ENCODE measurements at places on chromosomes 11 and 22.

DNA sequence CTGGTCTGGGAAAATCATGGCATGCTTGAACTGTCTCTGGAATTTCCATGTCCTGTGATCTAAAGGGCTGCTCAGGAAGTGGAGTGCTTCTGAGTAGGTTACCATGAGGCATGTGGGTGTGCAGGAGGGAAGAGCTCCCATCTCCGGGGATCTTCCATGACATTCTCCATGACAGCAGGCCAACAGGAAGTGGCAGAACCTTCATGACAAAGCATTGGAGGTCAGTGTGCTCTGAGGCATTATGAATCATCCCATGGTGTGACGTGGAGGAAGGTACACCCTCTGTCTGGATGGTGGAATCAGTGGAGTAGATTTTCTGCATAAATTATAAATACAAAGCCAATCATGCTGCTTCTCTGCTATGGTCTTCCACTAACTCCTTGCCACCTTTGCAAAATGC is 139.6 kb upstream of the E2F8 start:
- no peaks in the 10 kb centered on the region for H3K36me3 ChIP-seq
- H3K27me3 ChIP-seq, result peaks cover 5% of the 10 kb centered on the region
- H3K4me3 ChIP-seq, result no peak overlapping the region
- DNase-seq, result no peak
- no peaks in the 10 kb centered on the region for H3K4me1 ChIP-seq

DNA sequence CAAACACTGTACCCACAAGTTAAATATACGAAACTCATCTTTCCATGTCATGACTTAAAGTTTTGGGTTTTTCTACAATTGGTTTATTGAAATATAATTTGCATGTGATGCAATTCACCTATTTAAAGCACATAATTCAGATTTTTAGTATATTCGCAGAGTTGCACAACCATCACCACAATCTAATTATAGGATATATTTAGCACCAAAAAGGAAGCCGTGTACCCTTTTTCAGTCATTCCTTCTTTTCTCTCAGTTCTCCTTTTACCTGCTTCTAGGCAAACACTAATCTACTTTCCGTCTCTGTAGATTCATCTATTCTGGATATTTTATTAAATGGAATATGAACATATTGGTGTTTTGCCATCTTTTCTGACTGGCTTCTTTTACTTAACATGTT is 1458.1 kb upstream of the TENM4 start:
- no peak for DNase-seq
- H3K4me3 ChIP-seq, result no peak overlapping the region
- H3K36me3 ChIP-seq, result no peaks in the 10 kb centered on the region

- H3K36me3 ChIP-seq, result no peaks in the 10 kb centered on the region
- no peak overlapping the region for H3K27ac ChIP-seq
These were observed 49.7 kb downstream of the RBFOX2 start for GRCh38 chr22:35978889-35979288.

DNA sequence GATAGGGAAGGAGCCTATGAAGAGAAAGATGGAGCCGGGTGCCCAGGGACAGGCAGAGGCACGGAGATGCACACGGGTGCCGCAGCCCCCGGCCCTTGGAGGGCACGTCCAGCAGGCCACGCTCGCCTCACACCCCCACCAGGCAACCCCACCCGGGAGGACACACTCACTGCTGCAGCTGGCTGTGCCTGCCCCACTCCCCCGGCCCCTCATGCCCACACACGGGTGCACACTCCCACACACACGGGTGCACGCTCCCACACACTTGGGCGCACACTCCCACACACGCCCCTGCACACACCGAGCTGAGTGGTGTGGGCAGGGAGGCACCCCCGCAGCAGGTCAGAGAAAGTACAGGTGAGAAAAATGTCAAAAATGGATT is 1.1 kb downstream of the MOB2 start:
- H3K4me1 ChIP-seq, result peaks cover 23% of the 10 kb centered on the region
- no peaks in the 10 kb centered on the region for H3K36me3 ChIP-seq
- H3K4me3 ChIP-seq, result no peak overlapping the region
- H3K27me3 ChIP-seq, result no peaks in the 10 kb centered on the region
- H3K27ac ChIP-seq, result no peak overlapping the region
- DNase-seq, result no peak

GRCh38 chr11:17640493-17641164 is 78.7 kb upstream of the MYOD1 start:
- H3K27ac ChIP-seq, result no peak overlapping the region
- DNase-seq, result no peak
- no peaks in the 10 kb centered on the region for H3K4me1 ChIP-seq
- no peaks in the 10 kb centered on the region for H3K36me3 ChIP-seq

DNA sequence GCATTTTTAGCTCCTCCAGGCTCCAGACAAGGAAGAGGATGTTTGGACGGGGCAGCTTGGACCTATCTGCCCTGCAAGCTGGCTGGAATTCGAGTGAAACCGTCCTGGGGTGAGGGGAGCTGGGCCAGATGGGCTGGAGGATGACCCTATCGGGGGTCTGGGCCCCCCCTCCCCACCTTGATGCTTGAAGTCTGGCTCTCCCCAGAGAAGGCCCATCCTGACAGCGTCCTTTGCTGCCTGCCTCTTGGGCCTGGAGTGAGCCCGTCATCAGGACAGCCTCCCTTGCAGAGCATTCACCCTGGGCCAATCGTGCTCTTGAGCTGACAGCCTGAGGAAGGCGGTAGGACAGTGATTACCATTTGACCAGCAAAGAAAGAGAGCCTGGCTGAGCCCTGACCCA is 5.3 kb upstream of the PDGFB start:
- no peak overlapping the region for H3K27ac ChIP-seq
- DNase-seq, result no peak
- H3K4me3 ChIP-seq, result no peak overlapping the region
- H3K4me1 ChIP-seq, result peaks cover 40% of the 10 kb centered on the region
- H3K27me3 ChIP-seq, result no peaks in the 10 kb centered on the region

DNA sequence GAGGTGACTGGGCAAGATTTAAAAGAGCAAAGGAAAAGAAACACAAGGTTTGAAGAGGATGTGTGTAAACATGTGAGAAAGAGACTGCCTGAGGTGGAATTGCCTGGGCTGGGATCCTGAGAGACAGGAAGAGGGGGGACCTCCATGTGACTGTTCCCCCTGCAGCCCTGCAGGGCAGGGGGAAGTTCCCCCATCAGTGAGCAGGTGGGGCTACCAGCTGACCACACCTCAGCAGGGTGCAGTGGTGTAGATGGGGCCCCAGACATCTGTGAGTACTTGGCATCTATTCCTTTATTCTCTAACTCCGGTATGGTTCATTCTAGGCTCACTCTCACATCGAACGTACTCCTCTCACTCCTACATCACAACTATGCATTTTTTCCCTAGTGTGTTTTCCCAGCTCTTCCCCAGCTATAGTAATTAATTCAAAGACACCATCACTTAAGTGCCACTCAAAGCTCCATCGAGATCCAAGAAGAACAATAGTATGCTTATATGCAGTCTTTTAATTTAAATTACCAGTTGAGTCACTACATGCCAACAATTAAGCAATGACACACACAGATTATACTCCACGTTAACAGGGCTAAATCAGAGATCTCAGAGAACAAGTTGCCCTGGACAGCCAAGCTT is 42.7 kb downstream of the LGR4 start:
- no peak for DNase-seq
- H3K27me3 ChIP-seq, result no peaks in the 10 kb centered on the region

GRCh38 chr22:36328635-36329253 is 59.0 kb downstream of the MYH9 start:
- DNase-seq, result peak; percentile 75
- H3K27ac ChIP-seq, result peak overlapping the region; percentile 81
- H3K36me3 ChIP-seq, result peaks cover 54% of the 10 kb centered on the region
- H3K4me3 ChIP-seq, result peak overlapping the region; percentile 50
- peaks cover 63% of the 10 kb centered on the region for H3K4me1 ChIP-seq

Data from CD8-positive, alpha-beta memory T cell (primary cell).